Stimulated activated CD4-positive, alpha-beta T cell treated with anti-CD3 and anti-CD28 coated beads, Interleukin-1b, Interleukin-23, amount 100 ng/mL, for 4 hours (primary cell): ENCODE measurements at places on chromosomes 12 and 14.

DNA sequence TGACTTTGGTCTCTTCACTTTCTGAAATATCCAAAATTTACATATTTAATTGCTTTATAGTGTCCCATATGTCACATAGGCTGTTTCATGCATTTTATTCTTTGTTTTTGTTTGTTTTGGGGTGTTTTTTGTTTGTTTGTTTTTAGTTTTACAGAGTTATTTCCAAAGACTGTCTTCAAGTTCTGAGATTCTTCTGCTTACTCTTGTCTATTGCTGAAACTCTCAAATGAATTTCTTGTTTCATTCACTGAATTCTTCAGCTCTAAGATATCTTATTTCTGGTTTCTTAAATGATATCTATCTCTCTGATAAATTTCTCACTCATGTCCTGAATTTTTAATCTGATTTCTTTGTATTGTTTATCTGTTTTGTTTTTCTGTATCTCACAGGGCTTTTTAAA, 412.0 kb upstream of the ATP2B1 start:
- no peak for DNase-seq

GRCh38 chr14:89586258-89587135, 169.5 kb upstream of the FOXN3 start:
- peak; percentile 5 for DNase-seq

DNA sequence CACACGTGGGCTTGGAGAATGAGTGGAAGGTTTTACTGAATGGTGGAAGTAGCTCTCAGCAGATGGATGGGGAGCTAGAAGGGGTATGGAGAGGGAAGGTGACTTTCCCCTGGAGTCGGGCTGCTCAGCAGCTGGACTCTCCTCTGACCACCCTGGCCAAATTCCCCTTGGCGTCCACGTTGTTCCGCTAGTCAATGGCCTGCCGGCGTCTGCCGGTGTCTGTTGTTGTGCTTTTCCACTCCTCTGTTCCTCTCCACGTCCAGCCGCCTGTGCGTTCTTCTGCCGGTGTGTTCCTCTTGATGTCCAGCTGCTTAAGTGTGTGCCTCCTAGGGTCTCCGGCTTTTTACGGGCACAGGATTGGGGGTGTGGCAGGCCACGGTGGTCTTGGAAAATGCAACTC, 203.5 kb downstream of the MYRFL start:
- no peak for DNase-seq

- no peak for DNase-seq
Observed at GRCh38 chr14:76984787-76985375, 43.6 kb downstream of the IRF2BPL start.

- no peak for DNase-seq
Observed at GRCh38 chr14:96130391-96130790, 74.2 kb upstream of the BDKRB2 start.

GRCh38 chr14:102262929-102263462, 42.0 kb downstream of the MOK start:
- DNase-seq, result no peak

DNA sequence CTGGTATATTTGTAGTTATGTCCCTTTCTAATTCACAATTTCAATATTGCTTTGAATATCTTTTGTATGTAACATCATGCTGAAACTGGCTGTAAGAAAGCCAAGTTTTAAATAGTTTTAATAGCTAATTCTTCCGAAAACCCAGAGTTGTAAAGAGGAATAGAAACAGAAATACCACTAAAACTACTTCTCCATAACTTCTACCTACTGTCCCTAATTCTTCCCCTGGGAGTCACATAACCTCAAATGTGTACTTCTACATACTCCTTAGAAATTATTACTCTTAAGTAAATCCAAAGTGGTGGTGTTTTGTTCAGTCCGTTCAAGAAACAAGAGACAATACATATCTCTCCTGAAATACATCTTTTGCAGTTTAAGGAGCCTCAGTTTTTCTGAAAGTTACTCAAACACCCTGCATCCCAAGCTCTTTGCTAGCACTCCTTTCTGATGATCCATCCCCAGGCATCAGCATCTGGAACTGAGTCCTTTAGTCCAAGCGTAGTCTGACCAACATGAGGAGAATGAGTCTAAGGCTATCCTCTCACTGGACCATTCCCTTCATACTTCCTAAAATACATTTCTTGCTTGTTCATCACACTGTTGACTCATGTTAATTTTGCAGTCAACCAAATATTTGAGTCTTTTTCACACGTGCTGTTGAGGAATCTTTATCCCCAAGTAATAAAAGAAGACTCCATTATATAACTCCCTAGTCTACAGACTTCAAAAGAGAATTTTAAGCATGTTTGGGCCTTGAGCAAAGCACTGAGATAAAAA, 214.3 kb upstream of the NUDT4 start:
- no peak for DNase-seq

DNA sequence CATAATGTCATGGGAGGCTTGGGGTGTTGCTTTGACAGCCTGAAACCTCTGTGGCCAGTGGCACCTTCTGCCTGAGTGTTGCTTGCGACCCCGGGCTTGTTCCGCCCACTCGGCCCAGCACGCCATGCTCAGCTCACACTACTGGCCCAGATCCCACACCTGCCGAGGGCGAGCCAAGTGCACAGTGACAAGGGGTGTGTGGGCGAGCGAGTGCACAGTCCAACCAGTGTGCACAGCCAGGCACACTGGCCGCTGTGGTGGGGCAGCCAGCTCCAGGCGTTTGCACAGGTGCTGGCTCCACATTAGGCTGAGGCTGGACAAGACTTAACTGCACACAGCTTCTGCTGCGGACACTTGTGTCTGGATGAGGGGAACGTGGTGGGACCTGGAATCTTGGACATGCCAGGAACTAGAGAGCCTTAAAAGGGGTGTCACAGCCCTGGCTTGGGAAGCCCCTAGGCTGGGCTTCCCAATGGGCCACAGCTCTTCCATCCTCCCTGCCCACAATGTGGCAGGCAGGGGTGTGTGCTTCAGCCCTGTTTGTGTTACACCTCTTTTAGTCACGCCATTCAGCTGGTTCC, 609.2 kb upstream of the FOXG1 start:
- DNase-seq, result no peak

DNA sequence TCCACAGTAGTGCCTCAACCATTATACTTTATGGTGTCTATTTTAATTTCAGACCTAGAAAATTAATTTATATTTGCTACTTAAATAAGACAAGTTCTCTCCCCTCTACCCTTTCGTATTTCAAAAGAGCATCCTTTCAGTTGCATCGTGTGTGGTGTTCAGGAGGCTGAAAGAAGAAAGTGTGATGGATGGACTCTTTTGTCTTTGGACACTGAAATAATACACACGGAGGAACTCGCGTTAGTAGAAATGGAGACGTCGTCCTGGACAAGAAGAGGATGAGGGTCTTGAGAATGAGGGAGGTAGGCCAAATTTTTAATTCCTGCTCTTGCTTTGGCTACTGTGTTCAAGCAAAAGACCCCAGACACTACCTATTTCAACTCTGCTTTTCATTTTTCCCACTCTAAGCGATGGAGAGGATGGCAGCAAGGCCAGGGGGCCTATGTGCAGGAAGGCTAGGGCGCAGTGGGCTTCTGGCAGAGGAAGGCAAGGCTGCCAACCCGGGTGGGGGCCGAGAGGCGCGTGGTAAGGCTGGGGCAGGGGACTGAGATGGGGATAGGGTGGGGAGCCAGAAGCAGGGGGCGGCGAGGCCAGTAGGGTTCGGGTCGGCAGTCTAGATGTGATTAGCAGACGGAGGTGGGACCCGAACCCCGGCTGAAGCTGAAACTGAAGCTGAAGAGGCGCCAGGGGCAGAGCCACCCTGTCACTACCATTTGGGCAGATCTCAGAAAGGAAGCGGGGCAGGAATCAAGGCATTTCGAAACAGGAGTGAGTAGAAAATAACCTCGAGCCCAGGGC, 722 bp downstream of the TMED8 start:
- DNase-seq, result peak; percentile 12

DNA sequence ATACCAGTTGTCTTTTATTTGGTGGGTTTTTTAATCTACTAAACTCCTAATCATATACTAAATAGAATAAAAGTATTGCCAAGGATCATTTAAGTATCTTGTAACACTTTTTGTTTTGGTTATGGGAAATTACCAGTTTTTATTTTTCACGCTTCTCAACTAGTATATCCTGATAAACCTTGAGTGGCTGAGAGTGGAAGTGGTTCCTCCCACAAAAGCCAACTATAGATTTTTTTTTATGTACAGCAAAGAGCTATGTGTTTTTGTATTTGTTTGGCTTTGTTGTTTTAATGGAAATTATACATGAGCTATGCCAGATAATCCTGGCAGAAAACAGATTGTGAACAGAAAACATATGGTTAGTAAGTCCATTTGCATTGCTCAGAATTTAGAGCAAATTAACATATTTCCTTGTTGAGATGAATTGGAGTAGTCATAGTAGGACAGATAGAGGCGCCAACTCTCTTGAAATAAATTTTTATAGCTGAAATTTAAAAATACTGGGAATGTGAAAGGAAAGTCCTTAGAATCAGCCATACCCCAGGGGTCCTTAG, 60.9 kb upstream of the PSMA6 start:
- no peak for DNase-seq

DNA sequence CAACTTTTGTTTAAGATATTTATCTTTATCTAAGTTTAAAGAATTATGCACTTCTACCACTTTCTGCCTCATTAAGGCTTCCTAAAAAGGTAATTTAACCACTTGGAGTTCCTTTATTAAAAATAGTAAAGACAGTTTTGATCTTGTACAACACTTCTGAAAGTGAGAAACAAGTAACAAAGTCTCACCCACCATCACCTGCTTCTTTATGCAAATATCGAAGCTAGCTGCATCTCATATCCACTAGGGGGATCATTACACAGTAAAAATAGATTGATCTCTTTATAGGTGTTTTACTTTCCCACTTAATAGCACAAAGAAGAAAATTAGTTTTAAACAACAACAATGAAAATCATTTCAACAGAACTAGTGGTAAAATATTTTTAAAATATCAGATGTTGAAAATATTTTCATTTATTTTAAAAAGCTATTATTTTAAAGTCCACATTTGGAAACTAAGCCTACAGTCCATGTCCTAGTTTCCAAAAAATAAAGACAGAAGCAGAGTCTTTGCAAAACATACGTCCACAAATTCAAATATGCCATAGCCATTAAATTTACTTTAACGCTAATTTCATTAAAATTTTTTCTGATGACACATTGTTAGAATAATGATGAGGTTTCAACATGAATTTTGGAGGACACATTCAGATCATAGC, 160.0 kb upstream of the SOX5 start:
- DNase-seq, result no peak

DNA sequence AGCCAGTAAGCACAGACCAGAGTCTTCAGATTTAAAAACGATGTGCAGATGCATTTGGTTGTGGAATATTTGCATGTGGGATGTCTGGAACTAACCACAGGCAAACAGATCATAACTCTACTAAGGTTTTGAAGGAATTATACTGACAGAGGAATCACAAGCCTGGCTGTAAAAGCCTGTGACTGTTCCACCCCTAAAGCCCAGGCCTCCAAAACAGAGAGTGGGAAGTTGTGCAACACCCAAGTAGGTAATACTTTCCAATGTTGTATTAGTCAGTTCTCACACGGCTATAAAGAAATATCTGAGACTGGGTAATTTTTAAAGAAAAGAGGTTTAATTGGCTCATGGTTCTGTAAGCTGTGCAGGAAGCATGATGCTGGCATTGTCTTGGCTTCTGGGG, 68.1 kb upstream of the DCD start:
- DNase-seq, result no peak

DNA sequence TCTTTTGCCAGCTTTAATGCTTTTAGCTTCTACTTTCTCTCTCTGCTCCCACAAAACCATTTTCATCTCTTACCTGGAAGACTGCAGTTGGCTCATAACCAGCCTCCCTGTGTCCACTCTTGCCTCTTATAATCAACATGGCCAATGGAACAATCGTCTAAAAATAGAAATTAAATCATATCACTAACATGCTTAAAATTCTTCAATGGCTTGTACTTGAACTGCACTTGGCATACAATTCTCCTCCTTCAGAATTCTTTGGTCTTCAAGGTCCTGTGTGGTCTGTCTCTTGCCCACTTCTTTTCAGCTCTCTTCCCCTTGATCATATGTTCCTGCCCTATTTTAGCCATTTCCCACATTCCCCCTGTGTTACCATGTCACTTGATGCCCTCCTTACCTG, 342.2 kb downstream of the ATP23 start:
- DNase-seq, result no peak

GRCh38 chr14:63513756-63514155, 29.4 kb downstream of the PPP2R5E start:
- DNase-seq, result no peak
